Esophagus mucosa (tissue), 1 donor: ENCODE measurements at places on chromosomes 3 and 15. TPM values are rescaled to one million over a fixed set of nuclear protein-coding genes. Genes with fewer than 3 reads are reported as not detected.

DNA sequence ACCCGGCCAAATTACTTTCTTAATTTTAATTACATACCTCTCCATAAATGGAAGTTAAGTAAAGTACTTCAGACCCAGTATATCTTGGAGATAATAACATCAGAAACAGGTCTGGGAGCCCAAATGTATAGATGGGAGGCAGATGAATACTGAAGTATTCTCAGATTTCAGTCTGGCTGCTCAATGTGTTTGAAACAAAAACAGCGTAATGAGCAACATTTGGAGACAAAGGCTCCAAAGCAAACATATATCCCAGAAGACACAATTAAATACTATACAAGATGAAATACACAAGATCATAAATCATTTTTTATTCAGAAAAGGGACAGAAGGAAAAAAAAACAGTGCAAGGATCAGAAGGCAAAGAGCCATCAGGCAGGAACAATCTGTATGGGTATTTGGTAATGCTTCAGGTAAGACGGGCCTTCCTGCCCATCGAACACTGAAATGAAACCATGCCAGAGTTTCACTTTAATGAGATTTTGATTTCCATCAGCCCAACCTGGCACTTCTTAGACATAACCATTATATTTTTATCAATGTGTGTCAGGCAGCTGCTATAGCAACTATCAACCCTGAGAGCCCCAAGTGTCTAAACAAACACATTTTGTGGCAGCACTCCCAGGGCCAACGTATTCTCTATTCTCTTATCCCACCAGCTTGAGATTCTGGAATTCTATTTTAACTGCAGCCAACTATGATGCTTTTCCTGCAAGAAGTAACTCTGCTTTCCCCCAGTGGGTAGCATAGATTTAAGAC is 210.8 kb downstream of the STT3B start:
- ATAC-seq, result no peak

GRCh38 chr3:14534516-14535191 is 5.5 kb downstream of the GRIP2 start:
- ATAC-seq, result no peak

TRH gene
- not detected for total RNA-seq

- no peak for ATAC-seq
These were observed 140.1 kb downstream of the ADAMTS17 start for GRCh38 chr15:100201376-100202280.

- no peak for ATAC-seq
These were observed 334.9 kb upstream of the NR2F2 start for GRCh38 chr15:95995375-95996168.

DNA sequence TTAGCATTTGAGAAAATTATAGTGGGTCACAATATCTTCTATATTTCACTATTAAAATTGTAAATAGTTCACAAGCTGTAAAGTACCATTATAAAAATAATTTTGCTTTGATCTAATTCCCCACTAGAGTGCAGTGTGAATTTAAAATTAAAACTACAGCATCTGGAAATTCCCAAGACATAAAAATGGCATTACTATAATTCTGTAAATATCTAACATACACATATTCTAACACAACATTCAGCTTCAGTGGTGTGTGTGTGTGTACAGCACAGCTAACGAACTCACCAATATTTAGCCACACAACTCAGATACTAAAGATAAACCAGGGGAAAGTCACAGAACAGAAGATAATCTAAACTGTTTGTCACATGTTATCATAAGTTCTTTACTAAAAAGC is 424.9 kb upstream of the ZNF385D start:
- ATAC-seq, result no peak
